ENCODE measurements at places on chromosomes 1 and 21.

DNA sequence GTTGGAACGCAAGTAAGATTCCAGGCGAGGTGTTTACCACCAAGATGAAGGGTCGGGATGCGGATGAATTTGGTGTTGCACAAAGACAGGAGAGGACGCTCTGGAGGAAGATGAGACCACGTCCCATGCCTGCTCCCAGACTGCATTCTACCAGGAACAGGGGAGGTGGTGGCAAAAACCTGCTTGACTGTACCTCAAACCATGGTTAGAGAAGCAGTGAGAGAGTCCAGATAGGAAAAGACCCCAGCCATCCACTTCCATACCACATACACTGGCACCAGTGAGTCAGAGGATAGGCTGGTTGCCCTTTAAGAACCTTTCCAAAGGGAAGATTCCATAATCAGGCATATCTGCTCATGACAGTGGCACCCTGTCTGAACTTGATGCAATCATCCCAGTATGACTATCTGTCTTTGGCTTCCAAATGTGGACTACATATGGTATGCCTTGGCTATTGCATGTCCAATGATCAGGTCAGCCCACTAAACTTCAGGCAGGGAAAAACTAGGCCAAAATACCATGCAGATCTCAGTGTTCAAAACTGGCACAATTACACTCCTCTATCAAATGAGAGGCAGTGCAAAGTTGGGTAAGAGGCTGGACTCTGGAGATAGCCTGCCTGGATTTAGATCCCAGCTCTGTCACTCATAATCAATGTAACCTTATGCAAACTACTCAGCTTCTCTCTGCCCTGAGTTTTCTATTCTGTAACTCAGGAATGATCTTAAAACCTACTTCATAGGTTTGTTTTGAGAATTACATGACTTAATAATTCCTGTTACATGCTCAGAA lies 20.6 kb downstream of the NPR1 start:
- DNase-seq, result no peak

DNA sequence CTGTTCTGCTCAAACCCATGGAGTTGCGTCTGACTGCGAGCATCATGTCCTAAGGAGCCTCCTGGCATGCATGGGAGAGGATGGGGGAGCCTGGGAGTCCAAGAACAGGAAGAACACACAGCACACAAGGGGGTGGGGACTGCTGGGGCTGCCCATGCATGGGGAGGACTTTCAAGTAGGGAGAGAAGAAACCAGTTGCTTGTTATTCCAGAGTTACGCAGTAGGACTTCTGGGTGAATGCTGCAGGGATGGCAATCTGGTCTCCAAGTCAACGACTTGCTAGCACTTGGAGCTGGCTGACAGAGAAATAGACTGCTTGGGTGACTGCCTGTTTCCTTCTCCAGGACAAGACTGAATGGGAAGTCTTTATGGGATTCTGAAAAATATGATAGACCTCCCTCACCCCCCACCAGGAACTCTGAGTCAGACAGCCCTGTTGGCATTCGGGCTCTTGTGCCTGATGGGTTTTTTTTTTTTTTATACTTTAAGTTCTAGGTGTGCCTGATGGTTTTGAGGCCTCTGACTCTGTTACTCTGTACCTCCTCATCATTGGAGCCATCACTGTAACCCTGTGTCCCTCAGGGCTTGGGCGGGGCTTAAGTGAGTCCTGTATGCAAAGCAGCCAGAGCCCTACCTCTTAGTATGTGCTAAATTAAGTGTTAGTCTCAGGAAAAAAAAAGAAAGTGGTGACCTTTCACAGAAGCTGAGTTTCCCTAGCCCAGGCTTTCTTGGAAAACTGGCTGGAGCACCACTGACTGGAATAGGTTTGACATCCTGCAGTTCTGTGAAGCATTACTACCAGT lies 30.3 kb downstream of the MAP3K21 start:
- DNase-seq, result no peak

DNA sequence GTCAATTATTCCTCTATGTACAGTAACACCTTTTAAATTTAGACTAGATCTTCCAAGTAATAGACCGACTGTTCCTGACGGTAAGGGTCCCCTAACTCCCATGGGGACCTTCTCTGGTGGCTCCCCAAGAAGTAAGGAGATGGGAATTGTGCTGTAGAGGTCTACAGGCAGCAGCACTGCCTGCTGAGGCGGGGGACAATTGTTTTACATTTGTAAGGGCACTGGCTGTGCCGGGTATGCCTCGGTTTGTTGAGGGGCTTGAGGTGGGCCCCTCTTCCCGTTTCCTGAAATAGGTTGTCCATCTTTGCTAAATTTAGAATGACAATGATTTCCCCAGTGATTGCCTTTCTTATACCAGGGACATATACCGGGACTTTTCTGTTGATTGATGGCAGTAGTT lies 13.1 kb upstream of the L1TD1 start:
- DNase-seq, result no peak

DNA sequence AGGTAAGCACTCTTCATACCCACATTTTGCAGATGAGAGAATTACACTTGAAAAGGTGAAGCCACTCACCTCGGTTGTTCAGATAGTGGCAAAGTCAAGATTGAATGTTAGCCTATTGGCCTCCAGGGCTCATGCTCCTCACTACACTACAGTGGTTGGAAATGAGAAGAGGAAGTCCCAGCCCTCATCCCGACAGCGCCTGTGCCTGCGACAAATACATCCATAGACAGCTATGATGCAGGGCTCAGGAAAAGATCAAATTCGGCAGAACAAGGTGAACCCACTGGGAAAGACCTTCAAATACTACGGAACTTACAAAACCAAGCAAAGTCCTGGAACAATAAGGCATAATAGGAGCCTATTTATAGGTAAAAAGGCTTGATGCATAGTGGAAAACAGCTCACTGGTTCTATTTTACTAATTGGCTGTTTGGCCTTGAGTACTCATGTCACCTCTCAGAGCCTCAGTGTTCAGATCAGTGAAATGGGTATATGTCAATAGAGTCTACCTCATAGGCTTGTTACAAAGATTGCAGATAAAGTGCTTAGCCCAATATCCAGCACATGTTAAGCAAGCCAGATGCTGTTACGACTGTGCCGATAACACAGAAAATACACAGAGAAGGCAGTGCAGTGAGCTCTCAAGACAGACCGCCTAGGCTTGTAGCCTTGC lies 3.5 kb downstream of the SPOCD1 start:
- no peak for DNase-seq

DNA sequence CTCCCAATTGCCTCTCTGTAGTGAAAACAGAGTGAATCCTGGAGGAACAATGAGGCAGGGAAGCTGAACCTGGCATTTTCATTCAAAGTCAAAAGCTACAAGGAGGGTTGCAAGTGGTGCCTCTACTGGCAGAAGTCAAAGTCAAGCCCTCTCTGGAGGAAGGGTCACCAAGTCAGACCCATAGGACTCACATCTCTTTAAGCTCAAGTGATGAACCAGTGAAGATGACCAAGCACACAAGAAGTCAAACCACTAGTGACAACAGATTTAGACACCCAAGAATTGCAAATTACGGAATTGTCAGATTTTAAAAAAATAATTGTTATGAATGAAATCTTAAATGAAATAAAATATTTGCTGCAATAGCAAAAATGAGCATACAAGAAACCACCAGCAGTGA lies 81.1 kb upstream of the ATP1B1 start:
- DNase-seq, result no peak

DNA sequence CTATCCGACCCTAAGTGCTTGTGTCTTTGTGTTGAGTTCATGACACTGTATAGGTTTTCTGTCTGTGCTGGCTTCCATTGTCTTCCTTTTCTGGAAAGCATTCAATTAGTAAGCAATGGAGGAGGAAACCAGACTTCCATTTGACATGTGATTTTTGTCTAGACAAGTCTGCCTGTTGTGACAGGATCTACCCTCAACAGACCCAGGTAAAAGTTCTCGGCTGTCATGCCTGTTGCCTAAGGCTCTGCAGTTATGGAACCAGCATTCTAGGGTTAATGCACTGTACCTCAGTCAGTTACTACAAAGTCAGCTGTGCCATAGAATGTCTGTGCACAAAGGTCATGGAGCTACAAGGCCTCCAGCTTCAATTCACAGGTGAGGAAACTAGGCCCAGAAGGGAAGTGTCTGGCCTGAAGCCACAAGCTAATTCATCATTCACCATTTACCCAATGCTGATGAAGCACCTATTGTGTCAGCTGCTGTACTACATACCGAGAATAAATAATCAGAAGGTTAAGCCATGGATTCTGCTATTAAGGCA lies 72.3 kb downstream of the PLPP3 start:
- DNase-seq, result no peak

DNA sequence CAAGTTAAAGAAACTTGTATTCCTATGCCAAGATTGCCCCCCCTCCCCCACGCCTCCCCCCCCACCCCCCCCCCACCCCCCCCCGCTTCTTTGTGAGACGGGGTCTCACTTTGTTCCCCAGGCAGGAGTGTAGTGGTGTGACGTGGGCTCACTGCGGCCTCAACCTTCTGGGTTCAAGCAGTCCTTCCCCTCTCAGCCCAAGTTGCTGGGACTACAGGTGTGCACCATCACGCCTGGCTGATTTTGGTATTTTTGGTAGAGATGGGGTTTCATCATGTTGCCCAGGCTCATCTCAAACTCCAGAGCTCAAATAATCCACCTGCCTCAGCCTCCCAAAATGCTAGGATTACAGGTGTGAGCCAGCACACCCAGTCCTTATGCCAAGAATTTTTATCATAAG lies 136.6 kb downstream of the POU2F1 start:
- no peak for DNase-seq
